Activated gamma-delta T cell (primary cell): ENCODE measurements at places on chromosomes 12 and 14.

- DNase-seq = no peak
These were observed 9.8 kb downstream of the CHPT1 start for GRCh38 chr12:101707131-101707782.

DNA sequence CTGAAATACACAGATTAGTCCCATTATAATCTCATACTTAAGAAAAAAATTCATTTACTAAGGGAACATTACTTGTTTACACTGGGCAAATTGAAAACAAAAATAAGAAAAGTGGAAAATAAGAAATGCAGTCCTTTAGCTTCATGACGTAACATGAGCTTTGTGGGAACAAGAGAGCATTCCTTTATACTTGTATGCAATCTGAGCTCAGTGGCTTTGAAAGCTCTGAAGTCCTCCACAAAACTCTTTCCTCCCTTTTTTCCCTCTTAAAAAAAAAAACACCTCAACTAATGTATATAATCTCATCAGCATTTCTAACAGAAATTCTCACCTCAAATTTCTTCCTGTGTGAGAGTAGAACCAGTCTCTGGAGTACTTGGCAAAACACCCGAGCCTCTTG, 76.9 kb upstream of the OTX2 start:
- no peak for DNase-seq

- DNase-seq = no peak
These were observed 164.6 kb downstream of the SLC15A5 start for GRCh38 chr12:16112612-16113560.

GRCh38 chr12:46407361-46407760, 34.8 kb upstream of the SLC38A2 start:
- no peak for DNase-seq

DNA sequence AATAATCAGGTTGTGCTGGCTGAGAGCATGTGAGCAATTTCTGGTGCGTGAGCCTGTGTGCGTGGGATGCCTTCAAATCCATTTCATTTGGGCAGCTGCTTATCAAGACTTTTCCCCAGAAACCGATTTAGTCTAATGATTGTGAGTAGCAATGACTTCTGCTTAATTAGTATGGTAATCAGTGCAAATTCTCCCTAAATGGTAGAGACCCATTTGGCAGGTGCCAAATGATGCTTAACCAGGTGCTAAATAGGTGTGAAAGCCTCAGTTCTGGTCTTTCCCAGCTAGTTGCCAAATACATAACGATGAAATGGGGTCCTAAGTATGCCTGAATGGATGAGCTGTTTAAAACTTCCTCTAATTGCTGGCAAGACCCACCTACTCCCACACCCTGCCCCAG, 248.4 kb upstream of the CCDC196 start:
- DNase-seq = no peak

DNA sequence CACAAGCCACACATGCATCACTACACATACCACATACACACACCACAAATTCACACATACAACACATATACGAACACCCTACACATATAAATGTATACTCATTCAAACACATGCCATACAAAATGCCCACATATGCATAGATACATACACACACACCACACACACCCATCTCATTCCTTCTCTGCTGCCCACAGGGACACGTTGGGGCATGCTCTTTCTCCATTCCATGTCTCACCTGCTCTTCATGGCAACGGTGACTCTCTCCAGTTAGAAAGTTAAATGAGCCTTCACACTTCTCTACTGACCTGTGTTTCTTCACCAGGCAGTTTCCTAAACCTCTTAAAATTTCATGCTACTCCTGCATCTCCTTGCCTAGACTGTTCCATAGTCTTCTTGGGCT, 1194.8 kb downstream of the BCL11B start:
- no peak for DNase-seq

- no peak for DNase-seq
These were observed 42.1 kb upstream of the FAM222A start for GRCh38 chr12:109671502-109671901.

GRCh38 chr14:103161054-103161397, 37.8 kb downstream of the TNFAIP2 start:
- no peak for DNase-seq

DNA sequence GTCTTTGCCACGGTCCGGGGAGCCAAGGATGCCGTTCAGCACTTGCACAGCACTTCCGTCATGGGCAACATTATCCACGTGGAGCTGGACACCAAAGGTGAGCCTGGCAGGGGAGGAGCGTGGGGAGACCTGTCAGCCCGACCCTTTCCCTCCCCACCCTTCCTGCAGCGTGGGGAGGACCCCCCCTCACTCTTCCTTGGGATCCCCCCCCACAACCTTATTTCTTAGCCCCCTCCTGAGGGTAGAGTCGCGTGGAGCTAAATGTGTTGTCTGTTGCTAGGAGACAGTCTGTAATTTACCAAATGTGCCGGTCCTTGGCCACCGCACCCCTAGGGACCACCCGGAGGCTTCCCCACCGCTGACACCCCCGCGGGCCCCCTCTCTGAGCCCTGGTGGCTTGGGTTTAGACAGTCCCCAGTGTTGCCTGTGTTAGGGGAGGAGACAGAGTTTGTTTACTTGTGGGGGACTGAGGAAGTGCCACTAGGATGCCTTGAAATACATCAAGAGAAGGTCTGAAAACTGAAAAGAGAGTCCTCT, 2.3 kb downstream of the SETD1B start:
- DNase-seq = peak; percentile 35

GRCh38 chr12:95102916-95103671, 29.7 kb upstream of the NR2C1 start:
- DNase-seq = no peak

DNA sequence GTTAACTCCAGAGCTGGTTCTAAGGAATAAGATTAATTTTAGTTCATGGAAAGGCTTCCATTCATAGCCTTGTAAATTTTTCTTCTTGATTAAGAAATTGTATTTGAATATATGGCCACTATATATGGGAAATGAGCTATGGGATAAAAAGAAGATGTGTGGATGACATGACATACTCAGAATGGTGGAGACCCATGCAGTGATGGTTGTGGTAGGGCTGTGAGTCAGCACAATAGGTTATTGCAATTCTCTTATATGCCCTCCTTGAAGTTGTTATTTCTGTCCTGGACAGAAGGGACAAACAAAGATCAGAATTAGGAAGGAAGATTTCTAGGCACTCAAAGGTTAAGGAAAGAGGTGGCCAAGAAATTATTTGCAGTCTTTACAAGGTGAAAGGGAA, 21.5 kb downstream of the RASSF9 start:
- DNase-seq = no peak

DNA sequence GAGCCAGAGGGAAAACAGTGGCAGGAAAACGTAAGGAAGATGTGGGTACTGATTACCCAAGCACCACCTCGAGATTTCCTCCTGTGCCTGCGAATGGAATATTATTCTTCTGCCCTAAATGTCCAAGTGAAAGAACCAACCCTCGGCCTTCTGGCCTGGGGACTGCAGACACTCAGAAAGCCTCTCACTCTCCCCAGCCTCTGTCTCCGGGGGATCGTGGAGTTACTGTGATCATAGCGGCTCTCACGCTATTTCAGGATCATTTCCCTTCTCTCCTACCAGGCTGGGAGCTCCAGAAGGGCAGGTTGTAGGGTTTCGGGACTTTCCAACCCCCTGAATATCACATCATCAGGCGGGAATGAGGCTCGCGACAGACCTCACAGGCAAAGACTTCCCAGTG, 68.9 kb downstream of the KDM2B start:
- no peak for DNase-seq

GRCh38 chr14:90871605-90872233, 55.5 kb upstream of the TTC7B start:
- no peak for DNase-seq

DNA sequence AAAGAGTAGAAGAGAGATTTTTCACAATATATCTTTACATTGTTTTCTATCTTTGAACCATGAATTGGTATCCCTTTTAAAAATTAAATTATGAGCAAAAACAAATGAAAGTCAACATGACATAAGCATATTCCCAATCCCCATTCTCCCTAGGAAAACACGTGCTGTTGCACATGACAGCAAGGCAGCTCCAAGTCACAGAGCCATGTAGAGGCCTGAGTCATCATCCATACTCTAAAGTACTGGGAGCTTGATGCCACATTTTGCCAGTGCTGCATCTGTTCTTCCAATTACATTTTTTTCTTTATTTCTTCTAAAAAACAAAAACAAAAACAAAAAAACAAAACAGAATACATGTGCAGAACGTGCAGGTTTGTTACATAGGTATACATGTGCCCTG, 115.2 kb downstream of the ITPR2 start:
- no peak for DNase-seq

GRCh38 chr12:41966001-41966400, 178.7 kb downstream of the GXYLT1 start:
- no peak for DNase-seq

DNA sequence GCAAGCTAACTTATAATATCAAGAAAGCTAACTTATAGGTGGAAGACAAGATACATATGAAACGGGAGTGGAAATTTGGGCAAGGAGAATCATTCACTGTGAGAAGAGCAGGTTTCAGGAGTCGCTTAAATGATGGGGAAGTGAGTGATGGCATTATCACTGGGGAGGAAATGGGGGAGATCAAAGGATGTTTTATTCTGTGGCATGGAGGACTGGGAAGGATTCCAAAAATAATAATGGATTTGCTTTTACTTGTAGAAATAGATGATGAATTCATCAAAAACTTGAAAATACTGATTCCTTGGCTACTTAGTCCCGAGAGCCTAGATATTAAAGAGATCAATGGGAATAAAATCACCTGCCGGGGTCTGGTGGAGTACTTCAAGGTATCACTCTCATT, 47.8 kb downstream of the SAV1 start:
- DNase-seq = no peak

GRCh38 chr14:68636597-68636996, 156.3 kb downstream of the ZFP36L1 start:
- DNase-seq = no peak

- no peak for DNase-seq
These were observed 316.2 kb upstream of the NAV3 start for GRCh38 chr12:77514511-77514910.

DNA sequence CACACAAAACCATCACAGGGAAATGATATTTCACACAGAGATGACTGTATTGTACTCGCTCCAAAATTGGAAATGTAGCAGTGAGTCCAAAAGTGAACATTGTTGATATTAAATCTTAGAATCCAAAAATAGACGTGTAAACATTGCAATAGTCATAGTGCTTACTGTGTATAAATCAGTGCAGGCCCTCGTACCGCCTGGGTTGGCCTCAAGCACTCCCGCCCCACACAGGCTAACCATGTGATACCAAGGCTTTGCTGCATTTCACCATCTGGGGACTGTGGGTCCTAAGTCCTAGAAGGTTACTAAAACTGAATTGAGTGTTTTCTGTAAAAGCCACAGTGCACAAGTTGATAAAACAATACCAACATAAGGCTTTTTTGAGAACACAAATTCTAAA, 107.3 kb downstream of the PPP2R5E start:
- DNase-seq = no peak

- DNase-seq = no peak
These were observed 131.6 kb downstream of the KSR2 start for GRCh38 chr12:117836999-117837736.

DNA sequence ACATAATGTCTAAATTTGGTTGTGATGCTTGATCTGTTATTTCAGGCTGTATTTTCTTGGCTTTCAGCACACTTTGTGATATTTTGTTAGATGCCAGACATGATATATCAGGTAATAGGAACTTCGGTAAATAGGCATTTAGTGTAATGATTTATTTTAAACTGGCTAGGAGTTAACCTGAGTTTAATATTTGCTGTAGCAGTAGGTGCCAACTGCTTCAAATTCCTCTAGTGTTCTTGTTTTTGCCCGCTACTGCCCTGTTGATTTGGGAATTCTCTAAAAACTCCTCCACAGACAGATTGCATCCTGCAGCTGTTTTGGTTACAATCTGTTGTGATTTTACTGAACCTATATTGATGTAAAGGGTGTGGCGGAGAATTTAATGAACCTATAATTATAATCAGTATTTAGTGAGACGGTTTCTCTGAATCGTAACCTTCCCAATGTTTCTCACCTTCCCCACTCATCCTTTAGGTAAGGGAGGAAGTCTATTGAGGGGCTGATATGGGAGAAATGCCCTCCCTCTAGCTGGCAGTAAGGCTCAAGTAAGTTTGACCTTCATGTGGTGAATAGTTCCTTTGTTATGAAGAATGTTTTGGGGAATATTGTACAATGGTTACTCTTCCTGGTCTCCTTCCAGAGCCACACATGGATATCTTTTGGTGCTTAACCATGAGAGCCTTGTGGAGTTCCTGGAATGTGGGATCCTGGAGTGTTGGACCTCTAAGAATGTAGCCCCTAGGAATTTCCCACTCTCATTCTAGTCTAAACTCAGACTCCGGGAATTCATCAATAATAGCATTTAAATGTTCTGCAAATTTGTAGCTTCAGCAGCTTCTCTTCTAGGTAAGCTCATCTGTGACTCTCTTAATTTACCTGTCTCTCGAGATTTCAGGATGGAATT, 634.1 kb downstream of the FSCB start:
- no peak for DNase-seq

DNA sequence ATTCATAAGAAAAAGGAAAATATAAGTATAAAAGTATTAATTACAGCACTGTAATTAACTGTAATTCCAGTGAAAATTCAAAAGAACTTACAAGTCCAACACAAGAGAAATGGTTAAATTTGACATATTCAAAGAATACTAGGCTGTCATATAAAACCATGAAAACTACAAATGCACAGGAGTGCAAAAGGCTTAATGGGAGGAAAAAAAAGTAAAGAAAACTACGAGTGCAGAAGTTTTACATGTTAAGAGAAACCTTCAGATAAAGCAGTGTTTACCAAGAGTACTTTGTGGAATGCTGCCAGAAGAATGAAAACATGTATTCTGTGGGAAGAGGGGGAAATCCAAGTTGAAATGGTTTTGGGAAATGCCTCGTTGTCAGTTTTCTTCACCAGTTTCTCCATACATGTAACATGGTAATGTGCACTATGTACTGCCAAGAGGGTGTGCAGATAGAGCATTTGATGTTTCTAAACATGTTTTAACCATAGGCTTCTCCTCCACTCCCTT, 9.1 kb downstream of the HEATR5A start:
- DNase-seq = no peak

DNA sequence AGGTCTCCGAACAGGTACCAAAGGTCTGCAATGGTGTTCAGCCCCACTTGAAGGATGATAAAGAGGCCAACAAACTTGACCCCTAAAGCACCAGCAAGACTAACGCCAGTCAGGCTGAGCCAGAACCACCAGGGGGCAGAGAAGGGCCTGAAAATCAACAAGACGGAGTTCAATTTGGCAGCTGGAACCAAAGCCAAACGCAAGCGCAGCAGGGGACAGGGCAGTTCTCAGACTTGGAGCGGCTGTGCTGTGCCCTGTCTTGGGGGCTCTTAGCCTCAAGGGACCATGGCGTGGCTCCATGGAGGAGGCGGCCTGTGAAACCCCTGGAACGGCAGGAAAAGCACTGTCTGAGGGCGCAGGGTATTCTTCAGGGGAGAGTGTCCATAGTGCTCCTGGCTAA, 19.6 kb downstream of the POMT2 start:
- no peak for DNase-seq
